CD4-positive, alpha-beta T cell (primary cell): ENCODE measurements at places on chromosomes 12 and 14. TPM values are rescaled to one million over a fixed set of nuclear protein-coding genes. Genes with fewer than 3 reads are reported as not detected.

ZNF740 gene
- total RNA-seq = 24.7 TPM

LYZ gene
- total RNA-seq = 71.4 TPM

TSPAN19 gene
- not detected for total RNA-seq

FOXM1 gene
- 0.59 TPM for total RNA-seq

RHEBL1 gene
- 6.0 TPM for total RNA-seq

LARP4 gene
- 17.6 TPM for total RNA-seq

LRR1 gene
- 3.2 TPM for total RNA-seq

TRIM9 gene
- 0.19 TPM for total RNA-seq

CLEC4E gene
- total RNA-seq = not detected

DNA sequence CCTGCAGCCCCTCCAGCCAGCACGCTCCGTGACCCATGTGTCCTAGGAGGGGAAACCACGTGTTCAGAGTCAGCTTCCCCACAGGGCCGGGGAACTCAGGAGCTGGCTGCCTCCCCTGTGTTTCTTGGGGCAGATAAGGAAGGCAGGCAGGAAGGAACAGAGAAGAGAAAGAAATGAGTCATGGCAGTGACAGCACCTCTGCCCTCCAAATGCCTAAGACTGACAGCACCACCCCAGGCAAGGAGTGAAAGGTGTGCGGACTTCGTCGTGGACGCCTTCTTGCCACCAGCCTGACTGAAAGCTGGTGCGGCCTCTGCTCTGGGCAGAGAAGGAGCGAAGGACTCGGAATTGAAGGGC lies 167.0 kb upstream of the FKBP4 start:
- peaks cover 14% of the 10 kb centered on the region for H3K27me3 ChIP-seq
- no peaks in the 10 kb centered on the region for H3K36me3 ChIP-seq
- no peak overlapping the region for H3K4me3 ChIP-seq
- DNase-seq = no peak

DNA sequence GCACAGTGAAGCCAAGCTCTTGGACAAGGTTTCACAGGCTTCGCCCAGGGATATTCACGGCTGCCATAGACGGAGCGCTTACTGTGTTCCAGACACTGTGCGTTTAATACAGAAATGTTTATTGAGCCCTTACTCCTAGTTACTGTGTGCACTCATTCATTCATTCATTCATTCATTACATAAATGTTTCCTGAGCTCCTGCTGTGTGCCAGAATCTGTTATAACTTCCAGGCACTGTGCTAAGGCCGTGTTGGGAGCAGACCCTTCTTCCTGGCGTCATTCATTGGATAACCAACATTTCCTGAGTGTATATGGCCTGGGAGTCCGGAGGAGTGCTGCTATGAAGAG lies 760 bp upstream of the MED13L start:
- no peaks in the 10 kb centered on the region for H3K27me3 ChIP-seq
- H3K27ac ChIP-seq = no peak overlapping the region
- peak overlapping the region; percentile 40 for H3K4me3 ChIP-seq
- H3K36me3 ChIP-seq = no peaks in the 10 kb centered on the region
- DNase-seq = no peak
- peaks cover 15% of the 10 kb centered on the region for H3K4me1 ChIP-seq

- no peaks in the 10 kb centered on the region for H3K36me3 ChIP-seq
- peaks cover 19% of the 10 kb centered on the region for H3K27me3 ChIP-seq
- peak overlapping the region; percentile 30 for H3K4me3 ChIP-seq
- no peak overlapping the region for H3K27ac ChIP-seq
Observed at GRCh38 chr14:105415481-105416428, 3.9 kb upstream of the MTA1 start.

DNA sequence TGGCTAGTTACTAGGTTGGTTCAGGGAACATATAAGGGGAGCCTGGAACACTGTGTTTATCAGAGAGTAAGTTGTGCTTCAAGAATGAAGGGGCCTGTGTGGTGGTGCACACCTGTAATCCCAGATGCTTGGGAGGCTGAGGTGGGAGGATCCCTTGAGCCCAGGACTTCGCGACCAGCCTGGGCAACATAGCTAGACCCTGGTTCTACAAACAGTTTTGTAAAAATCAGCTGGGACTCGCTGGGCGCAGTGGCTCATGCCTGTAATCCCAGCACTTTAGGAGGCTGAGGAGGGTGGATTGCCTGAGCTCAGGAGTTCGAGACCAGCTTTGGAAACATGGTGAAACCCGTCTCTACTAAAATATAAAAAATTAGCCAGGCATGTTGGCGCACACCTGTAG lies 42.1 kb upstream of the GPR132 start:
- H3K36me3 ChIP-seq = no peaks in the 10 kb centered on the region
- no peak for DNase-seq
- no peak overlapping the region for H3K4me3 ChIP-seq
- no peaks in the 10 kb centered on the region for H3K4me1 ChIP-seq

DNA sequence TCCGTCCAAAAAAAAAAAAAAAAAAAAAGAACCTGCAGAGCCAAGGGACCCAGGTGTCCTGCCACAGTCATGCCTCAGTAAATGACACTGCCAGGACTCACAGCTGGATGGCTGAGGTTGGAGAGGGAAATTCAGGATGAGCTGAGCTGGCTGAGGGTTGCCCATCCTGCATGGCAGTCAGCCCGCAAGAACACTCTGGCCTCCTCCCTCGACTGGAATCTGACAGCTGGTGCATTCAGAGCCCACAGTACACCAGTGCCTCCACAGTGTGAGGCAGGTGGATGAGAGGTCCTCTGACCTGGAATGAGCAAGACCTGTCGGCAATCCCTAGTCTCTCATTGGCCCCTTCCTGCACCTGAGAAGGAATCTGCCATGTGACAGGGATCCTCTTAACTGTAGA lies 74.4 kb upstream of the GPR68 start:
- DNase-seq = no peak
- H3K27ac ChIP-seq = peak overlapping the region; percentile 89
- peaks cover 83% of the 10 kb centered on the region for H3K36me3 ChIP-seq
- H3K4me3 ChIP-seq = no peak overlapping the region
- no peaks in the 10 kb centered on the region for H3K27me3 ChIP-seq

DNA sequence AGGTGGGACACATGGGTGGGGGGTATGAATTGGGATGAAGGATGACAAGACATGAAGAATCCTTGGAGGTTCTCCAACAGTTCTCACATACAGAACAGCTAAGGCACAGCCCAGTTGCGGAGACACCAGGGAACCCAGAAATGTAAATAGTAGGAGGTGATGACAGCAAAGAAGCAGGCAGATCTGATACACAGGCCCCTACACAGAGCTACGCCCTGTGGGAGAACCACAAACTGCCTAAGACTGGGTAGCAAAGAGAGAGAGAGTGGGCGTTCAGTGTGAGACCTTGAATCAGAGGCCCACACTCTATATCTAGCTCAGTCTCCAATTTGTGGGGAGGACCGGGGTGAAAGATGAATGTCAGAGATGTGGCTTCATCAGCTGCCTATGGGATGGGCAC lies 9.5 kb upstream of the NUMB start:
- H3K4me3 ChIP-seq = no peak overlapping the region
- DNase-seq = no peak
- no peaks in the 10 kb centered on the region for H3K36me3 ChIP-seq
- peaks cover 18% of the 10 kb centered on the region for H3K4me1 ChIP-seq
- H3K27ac ChIP-seq = no peak overlapping the region
- no peaks in the 10 kb centered on the region for H3K27me3 ChIP-seq

DNA sequence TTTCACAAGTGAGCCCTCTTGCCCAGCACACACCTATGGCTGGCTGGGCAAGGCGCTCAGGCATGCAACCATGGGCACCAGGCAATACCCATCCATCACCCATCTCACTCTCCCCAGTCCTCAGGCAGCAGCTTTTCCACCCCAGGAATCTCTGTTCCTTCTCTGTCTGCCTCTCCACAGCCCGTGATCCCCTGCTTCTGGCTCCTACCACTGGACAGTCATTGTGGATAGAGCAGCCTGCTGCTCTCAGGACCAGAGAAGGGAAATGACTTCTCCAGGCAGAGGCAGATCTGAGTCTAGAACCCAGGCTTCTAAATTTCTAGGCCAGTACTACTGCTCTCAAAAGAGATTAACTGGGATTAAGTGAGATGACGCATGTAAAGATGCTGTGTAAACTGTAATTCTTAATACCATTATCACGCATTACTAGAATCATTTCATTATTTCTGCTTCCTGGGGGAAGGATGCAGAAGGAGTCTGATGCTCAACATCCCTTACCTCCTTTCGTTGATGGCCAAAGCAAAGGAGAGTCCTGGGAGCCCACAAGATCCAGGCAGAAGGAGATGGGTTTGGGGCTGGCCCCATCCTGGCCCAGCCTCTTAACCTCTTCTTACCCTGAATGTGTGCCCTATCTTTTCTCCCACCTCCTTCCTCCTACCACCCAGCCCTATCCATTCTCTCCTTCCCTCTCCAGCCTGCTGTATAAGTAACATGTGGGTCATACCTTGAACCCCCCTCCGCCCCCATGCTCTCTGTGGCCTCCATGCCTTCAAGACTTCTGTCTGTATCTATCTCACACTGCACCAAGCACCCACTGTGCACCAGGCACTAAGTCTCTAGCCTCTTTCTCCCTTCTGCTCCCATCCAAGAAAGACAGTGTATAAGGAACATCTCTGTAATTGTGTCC lies 4.8 kb upstream of the AQP5 start:
- H3K36me3 ChIP-seq = no peaks in the 10 kb centered on the region
- no peak for DNase-seq
- H3K4me1 ChIP-seq = peaks cover 5% of the 10 kb centered on the region
- H3K27ac ChIP-seq = no peak overlapping the region

DNA sequence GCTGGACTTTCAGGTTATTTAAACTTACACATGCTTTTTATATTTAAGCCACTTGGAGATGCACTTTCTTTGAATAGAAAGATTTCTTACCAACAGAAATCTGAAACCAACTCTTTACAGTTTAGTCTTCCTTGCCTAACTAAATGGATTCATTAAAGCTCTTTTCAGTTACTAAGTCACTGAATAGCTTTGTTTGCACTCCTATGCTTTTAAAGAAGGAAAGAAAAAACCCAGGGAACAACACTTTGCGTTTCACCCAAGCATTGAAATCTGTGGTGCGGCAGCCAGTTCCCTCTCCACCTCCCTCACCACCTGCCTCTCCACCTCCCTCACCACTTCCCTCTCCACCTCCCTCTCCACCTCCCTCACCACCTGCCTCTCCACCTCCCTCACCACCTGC lies 70.3 kb downstream of the RIMBP2 start:
- no peak overlapping the region for H3K27ac ChIP-seq
- H3K4me3 ChIP-seq = no peak overlapping the region
- DNase-seq = no peak

- H3K27ac ChIP-seq = no peak overlapping the region
- H3K4me1 ChIP-seq = peaks cover 7% of the 10 kb centered on the region
- DNase-seq = peak; percentile 76
Observed at GRCh38 chr12:127145929-127146789, 1120.8 kb upstream of the TMEM132C start.

GRCh38 chr12:43332977-43333640 lies 218.9 kb downstream of the ADAMTS20 start:
- H3K4me1 ChIP-seq = no peaks in the 10 kb centered on the region
- no peaks in the 10 kb centered on the region for H3K36me3 ChIP-seq
- H3K27ac ChIP-seq = no peak overlapping the region
- H3K27me3 ChIP-seq = no peaks in the 10 kb centered on the region

DNA sequence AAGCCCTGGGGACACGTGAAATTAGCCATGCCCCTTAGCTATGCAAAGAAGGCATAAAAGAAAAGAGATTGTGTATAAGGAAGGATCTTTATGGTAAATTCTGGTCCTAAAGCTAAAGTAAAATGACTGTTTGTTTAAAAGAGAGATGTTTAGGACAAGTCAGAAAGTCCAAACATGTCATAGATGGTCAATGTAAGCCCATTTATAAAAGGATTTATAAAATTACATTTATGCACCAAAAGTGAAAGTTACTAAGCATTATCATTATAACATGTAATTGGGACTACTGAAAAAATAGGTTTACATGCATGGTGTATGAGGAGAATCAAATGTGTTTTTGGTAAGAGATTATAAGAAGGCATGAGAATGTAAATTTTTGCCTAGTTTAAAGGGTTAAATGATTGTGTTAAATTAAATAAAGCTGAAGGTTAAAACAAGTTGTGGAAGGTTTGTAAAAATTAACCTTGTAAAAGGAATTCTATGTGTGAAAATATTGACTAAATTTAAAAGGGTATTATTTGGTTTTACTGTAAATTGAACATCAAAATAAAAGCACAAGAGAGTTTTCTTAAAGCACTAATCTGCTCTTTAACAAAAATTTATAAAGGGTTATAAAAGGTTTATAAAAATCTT lies 50.4 kb upstream of the TSPAN8 start:
- no peaks in the 10 kb centered on the region for H3K27me3 ChIP-seq
- no peak for DNase-seq
- no peaks in the 10 kb centered on the region for H3K4me1 ChIP-seq
- no peak overlapping the region for H3K27ac ChIP-seq
- no peaks in the 10 kb centered on the region for H3K36me3 ChIP-seq

- H3K36me3 ChIP-seq = no peaks in the 10 kb centered on the region
- no peaks in the 10 kb centered on the region for H3K4me1 ChIP-seq
Observed at GRCh38 chr14:104206281-104206904, 68.0 kb downstream of the KIF26A start.

GRCh38 chr12:131828671-131829355 lies 620 bp downstream of the MMP17 start:
- peak overlapping the region; percentile 35 for H3K4me3 ChIP-seq
- no peak overlapping the region for H3K27ac ChIP-seq
- no peaks in the 10 kb centered on the region for H3K36me3 ChIP-seq
- peaks cover 28% of the 10 kb centered on the region for H3K4me1 ChIP-seq

DNA sequence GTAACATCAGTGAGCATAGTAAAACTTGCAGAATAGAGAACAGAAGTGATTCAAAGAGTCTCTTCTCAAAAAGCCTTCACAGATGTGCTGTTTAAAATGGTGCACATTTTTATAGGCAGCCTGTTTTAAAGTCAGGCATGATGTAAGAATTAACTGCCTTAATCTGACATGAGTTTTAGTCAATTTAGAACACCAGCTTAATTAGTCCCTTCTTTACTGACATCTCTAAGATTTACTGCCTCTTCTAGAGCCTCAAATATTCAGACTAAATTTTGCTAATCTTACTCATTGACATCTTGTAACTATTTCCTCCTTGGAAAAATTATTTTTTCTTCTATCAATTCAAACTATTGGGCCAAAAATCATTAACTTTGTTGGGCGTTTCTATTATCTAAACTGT lies 782.5 kb downstream of the C12orf50 start:
- no peaks in the 10 kb centered on the region for H3K36me3 ChIP-seq
- H3K4me3 ChIP-seq = no peak overlapping the region
- no peak for DNase-seq
- no peak overlapping the region for H3K27ac ChIP-seq
- H3K4me1 ChIP-seq = no peaks in the 10 kb centered on the region

GRCh38 chr12:32005496-32006125 lies 46.4 kb downstream of the RESF1 start:
- no peak overlapping the region for H3K4me3 ChIP-seq
- peaks cover 9% of the 10 kb centered on the region for H3K36me3 ChIP-seq
- DNase-seq = no peak
- H3K27ac ChIP-seq = no peak overlapping the region
- no peaks in the 10 kb centered on the region for H3K4me1 ChIP-seq

DNA sequence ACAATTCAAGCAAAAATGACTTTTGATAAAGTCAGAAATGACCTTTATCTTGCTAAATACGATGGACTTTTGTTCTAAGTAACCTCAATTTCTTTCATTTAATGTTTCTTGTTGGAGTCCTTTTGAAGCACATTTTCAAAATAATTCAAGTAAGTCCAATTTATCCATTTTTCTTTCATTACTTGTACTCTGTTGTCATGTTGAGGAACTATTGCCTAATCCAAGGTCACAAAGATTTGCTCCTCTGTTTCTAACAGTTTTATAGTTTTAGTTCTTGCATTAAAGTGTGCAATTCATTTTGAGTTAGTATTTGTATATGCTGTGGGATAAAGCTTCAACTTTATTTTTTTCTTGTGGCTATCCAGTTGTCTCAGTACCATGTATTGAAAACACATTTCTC lies 66.7 kb downstream of the CCER1 start:
- H3K27me3 ChIP-seq = no peaks in the 10 kb centered on the region
- H3K4me1 ChIP-seq = no peaks in the 10 kb centered on the region
- no peak for DNase-seq
